ENCODE measurements at places on chromosomes 5 and 9.
A peak's percentile ranks its signal among the peaks of the same experiment; 100 is the strongest.

DNA sequence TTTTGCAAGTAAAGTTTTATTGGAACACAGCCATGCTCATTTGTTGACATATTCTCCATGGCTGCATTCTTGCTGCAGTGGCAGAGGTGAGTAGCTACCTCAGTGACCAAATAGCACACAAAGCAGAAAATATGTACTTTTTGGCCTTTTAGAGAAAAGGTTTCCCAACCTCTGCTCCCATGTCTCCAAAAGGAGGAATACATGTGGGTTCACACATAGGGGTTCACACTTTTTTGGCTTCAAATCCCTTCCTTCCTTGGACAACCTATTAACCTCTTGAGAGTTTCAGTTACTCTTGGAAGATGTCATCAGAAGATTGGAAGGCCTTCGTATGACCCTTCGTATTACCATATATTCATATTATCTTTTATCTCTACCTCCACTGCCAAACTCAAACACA, 285.1 kb upstream of the TUT7 start:
- no peak for DNase-seq

GRCh38 chr9:125428060-125428901, 166.7 kb downstream of the GAPVD1 start:
- peak; percentile 54 for DNase-seq

DNA sequence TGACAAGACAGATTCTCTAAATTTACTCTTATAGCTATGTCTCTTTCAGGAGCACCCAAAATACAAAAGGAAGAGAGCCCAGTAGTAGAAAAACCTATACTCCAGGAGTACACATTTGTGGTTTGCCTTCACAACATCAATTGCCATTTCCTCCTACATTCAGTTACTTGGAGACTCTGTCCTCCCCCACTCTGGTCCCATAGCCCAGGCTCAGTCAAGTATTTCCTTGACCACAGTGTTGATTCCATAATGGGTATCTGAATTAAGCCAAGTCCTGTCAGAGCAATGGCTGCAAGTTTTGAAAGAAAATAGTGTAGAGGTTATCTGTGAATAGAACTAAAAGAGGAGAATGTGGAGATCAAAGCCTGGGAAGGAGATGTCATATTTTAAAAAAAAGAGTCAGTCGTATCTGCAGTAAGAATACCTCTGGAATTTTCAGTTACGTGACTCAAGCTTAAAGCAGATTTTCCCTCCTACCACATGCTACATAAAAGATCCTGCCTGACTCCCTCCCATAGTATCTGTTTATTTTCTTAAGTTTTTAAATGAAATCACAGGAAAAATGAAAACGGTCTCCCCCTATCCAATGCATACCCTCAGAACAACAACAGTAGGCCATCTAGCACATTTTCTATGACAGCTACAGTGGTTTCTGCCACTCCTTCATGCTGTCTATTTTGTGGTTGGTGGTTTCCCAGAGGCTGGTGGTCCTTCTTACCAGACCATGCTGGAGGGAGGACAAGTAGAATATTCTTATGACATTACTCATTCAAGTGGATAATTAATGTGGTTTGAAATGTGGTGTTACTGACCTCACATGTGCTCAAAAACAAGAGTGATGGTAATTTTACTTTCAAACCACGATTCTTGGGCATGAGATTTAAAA, 249.7 kb upstream of the TMEM161B start:
- no peak for DNase-seq

- DNase-seq: no peak
These were observed 301.1 kb upstream of the ACTBL2 start for GRCh38 chr5:57783693-57784092.

- peak; percentile 96 for DNase-seq
These were observed 297.9 kb upstream of the PTGER4 start for GRCh38 chr5:40381676-40382363.

GRCh38 chr5:132110195-132110594, 36.6 kb downstream of the CSF2 start:
- no peak for DNase-seq

DNA sequence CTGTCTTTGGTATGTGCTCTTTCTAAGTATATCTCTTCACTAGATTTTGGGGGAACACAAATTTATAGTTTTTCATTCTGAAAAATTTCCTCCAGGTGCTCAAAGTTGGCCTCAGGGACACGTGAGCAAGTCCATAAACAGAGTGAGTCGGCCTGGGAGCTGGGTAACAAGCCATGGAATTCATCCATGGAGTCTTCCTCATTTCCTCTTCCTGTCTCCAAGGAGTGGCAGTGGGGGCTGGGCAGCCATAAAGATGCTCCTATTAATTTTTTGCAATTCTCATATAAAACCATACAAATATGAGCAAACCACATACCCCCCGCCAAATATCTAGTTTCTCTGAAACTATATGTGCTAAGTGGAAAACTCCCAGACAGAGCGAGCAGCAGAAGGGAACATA, 136.6 kb upstream of the OTULINL start:
- peak; percentile 84 for DNase-seq

GRCh38 chr9:116300360-116300870, 146.8 kb downstream of the PAPPA start:
- no peak for DNase-seq
